ENCODE measurements at places on chromosomes 6 and 20.

DNA sequence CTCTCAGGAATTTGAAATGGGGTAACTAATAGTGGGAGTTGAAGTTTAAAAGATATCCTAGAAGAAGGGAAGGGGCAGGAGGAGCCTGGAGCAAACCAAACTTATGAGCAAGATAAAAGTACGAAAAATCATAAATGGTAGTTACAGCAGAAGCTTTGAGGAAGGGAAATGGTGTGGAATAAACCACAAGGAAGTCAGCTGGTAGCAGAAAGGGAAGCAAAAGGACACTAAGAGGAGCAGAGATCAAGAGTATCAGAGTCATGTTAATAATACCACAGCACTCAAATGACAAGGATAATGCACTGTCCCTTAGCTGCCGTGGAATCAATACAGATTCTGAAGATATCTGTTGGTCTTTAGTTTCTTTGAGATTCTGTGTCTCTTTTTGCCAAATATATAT lies 44.9 kb upstream of the CCDC28A start:
- no peak for DNase-seq

DNA sequence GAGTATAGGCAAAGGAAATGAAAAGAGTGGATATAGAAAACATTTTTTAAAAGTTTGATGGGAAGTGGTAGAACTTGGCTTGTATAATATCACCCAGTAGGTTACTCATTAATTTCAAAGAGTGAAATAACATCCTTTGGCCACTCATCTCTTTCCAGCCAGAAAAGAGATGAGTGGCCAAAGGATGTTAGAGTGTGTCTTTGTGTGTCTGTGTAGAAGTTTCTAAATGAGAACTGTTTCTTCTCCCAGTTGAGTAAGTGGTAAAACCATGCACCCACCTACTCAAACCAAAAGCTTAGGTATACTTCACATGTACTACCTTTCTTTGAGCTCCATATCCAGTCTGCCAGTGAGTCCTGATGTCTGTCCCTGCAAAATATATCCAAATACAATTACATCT lies 47.7 kb upstream of the TMEM244 start:
- no peak for DNase-seq

DNA sequence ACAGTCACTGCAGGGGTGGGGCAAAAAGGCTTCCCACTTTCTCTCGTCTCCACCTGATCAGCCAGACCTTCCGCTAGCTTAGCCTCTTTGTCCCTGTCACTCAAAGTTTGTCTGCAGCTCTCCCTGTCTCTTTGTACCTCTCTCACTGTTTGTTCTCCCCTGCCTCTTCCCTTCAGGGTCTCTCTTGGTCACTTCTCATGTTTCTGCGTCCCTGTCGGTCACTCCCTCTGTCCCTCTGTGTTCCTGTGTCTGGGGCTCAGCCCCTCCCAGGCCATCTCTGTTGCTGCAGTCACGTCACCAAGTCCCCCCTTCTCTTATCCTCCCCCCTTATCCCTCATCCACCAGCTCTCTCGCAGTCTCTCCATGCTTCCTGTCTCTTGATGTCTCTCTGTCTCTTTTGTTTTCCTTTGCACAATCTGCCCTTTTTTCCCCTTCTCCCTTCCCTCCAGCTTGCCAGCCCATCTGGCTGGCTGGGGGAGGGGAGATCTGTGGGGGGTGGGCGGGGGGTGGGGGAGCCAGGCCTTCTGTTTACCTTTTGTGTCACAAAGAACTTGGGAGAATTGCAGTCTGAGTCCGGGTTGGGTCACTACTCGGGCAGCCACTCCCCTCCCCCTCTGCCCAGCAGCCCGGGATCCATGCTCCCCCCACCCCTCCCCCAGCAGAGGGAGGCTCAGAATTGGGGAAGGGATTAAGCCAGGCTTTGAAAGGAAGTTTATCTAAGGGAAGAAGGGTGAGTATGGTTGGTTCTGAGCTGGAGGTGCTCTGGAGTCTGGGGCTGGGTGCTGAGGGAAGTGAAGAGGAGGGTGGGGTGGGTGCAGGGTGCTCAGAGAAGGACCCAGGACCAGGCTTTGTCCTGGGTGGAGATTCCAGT lies 32.3 kb downstream of the FOXP4 start:
- no peak for DNase-seq

GRCh38 chr6:14055541-14055940 lies 62.0 kb upstream of the CD83 start:
- no peak for DNase-seq

GRCh38 chr20:45010399-45010828 lies 44.1 kb downstream of the STK4 start:
- DNase-seq = no peak

DNA sequence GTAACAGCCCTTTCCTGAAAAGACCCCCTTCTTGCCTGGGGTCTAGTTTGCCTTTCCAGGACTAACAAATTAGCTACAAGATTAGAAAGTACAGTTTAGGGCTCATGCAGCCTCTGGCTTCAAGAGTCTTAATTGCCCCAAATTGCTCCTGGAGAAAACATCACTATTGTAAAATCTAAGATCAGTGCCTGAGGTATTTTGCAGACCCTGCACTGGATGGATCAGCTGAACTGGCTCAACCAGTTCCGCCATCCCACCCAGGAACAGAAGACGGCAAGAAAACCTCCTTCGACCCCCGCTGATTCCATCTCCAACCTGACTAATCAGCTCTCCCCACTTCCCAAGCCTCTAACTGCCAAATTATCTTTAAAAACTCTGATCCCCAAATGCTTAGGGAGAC lies 236.5 kb upstream of the KCNG1 start:
- no peak for DNase-seq

- no peak for DNase-seq
Measured at GRCh38 chr6:154457046-154457713, 53.3 kb downstream of the CNKSR3 start.

GRCh38 chr6:15500078-15500740 lies 162.6 kb downstream of the DTNBP1 start:
- no peak for DNase-seq

DNA sequence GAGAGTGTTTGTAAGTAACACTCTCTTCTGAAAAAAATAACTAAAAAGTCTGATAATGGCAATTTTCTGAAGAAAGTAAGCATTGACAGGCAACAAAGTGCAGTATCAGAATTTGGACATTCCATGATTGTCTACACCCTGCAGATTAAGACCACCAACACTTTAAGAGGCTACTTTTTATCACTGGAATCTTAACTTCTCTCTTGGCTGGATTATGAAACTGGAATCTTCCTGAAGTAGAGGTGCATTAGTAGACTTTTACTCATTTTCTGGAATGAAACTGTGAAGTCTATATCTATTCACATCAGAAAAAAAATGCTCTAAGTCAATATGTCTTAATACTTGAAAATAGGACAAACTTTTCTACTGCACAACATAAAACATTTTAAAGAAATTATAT lies 547.5 kb downstream of the COL12A1 start:
- no peak for DNase-seq

DNA sequence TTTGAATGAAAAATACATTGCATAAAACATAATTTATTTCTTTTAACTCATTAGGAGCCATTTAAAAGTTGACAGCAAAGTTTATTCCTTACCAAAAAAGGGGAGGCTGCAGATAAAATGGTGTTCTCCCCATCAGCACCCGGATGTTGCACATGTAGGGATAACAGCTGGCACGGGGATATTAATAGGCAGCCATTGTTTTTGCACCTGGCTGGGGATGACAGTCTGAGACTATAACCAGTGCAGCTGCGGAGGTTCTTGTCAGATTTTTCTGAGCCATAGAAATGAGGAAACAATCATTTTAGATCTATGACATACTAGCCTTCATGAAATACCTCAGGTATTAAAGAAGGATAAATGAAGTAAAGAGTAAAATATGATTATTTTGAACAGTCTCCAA lies 20.1 kb upstream of the HECA start:
- DNase-seq = no peak

- DNase-seq = no peak
Measured at GRCh38 chr20:45157962-45158361, 16.7 kb upstream of the PI3 start.

DNA sequence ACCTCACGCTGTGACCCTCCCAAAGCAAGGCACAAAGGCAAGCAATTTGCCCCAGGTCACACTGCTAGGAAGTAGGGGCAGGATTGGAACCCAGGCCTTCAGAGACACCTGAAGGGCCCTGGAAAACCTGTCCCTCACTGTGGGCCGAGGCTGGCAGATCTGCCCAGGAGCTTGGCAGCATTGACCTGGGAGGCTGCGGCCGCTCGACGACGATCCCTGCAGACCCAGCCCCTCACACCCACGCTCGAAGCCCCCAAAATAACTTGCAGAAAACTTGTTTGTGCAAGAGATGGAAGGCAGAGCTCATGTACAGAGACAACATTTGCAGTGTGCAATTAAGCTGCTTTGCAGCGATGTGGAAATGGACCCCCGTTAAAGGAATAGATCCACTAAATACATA lies 251.4 kb downstream of the TAF4 start:
- no peak for DNase-seq

DNA sequence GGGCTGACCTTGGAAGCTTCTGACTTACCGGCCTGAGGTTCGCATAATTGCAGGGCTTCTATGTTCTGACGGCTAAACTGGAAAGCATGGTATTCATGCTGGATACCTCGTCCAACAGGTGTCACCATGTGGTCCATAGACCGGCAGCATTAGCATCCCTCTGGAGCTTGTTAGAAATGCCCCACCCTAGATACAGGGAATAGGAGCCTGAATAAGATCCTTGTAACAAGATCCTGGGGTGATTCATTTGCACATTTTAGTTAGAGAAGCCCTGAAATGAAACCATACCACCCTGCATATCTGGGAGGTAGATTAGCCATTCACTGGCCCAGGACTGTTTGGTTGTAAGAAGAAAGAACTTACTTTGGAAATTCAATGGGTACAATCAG lies 77.7 kb downstream of the TMEM170B start:
- DNase-seq = no peak

GRCh38 chr6:149033454-149033853 lies 284.1 kb upstream of the TAB2 start:
- peak; percentile 16 for DNase-seq

DNA sequence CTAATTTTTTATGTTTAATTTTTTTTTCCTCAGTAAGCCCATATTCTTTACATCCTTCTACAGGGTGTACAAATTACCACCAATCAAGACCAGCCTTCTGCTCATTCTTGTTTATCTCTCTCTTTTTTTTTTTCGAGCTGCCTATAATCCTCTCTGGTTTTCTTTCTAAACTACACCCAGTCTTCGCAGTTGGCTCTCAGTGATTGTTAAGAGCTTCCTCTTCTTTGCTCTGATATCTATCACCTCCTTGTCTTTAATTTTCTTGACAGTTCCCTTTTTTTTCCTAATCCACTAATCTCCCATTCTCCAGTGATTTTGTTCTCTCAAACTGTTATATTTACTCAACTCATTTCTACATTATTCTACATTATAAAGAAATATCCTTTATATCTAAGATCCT lies 38.5 kb upstream of the PTPRK start:
- DNase-seq = no peak

Measured in stimulated activated CD4-positive, alpha-beta T cell treated with anti-CD3 and anti-CD28 coated beads, Interleukin-4, amount 100 ng/mL, for 1 hour (primary cell).